Mesenteric fat pad (tissue), 1 donor: ENCODE measurements at places on chromosomes 7 and 10. TPM values are rescaled to one million over a fixed set of nuclear protein-coding genes. Genes with fewer than 3 reads are reported as not detected.

The CUBN gene
- 3.5 TPM for total RNA-seq

The FEZF1 gene
- not detected for total RNA-seq

The NUTM2A gene
- total RNA-seq = 1.1 TPM

The GIMAP4 gene
- total RNA-seq = 49.4 TPM

The C7orf33 gene
- not detected for total RNA-seq

The INHBA gene
- 1.00 TPM for total RNA-seq

The BAMBI gene
- 14.3 TPM for total RNA-seq

The DDC gene
- 1.0 TPM for total RNA-seq

The DKK1 gene
- 11.4 TPM for total RNA-seq

The MNX1 gene
- total RNA-seq = not detected

The CXCL12 gene
- total RNA-seq = 347 TPM

The ANKRD7 gene
- not detected for total RNA-seq

The PPP1R17 gene
- total RNA-seq = not detected

The FBXL13 gene
- 0.55 TPM for total RNA-seq

The FAM25G gene
- not detected for total RNA-seq

The PLEKHS1 gene
- total RNA-seq = 0.13 TPM

The ACSM6 gene
- not detected for total RNA-seq

The CNNM1 gene
- total RNA-seq = 0.61 TPM

The ITIH5 gene
- 439 TPM for total RNA-seq
